Inflammatory macrophage (primary cell): ENCODE measurements at places on chromosomes 2 and 18.

GRCh38 chr18:79855147-79855933 is 57.6 kb downstream of the KCNG2 start:
- DNase-seq: no peak

DNA sequence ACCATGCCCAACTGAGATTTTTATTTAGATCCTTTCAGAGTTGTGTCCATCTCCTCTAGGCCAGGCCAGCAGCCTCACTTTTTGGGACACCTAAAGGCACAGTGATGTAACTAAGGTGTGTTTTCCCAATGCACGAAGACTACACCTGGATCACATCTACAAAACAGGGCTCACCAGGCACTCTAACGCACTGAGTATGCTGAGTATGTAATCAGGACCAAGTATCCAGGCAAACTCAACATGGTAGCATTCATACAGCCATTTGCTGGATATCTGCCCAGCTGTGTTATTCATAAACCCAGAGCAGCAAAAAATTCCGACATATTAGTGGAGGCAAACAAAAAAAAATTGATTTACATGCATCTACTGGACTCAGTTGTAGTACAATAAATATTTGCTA is 33.8 kb downstream of the LPIN2 start:
- DNase-seq: no peak

DNA sequence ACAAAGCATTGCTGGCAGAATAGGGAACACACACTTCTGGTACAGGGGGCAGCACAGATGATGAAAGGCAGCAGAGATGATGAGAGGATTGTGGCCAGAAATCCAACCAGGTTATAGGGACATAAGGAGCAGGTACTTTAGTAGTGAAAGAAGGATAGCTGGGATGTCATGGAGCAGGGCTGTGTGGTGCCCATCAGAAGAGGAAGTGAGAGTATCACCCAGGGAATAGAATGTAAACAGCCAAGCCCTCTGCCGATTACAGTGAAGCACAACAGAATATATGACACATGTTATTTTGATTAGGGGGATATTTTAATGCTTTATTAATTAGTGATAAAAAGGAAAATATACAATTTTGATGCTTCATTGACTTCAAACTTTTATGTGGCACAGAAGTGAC is 883.4 kb upstream of the CDH2 start:
- DNase-seq: no peak

- DNase-seq: no peak
These were observed 3.4 kb downstream of the CSRNP3 start for GRCh38 chr2:165472922-165473321.

DNA sequence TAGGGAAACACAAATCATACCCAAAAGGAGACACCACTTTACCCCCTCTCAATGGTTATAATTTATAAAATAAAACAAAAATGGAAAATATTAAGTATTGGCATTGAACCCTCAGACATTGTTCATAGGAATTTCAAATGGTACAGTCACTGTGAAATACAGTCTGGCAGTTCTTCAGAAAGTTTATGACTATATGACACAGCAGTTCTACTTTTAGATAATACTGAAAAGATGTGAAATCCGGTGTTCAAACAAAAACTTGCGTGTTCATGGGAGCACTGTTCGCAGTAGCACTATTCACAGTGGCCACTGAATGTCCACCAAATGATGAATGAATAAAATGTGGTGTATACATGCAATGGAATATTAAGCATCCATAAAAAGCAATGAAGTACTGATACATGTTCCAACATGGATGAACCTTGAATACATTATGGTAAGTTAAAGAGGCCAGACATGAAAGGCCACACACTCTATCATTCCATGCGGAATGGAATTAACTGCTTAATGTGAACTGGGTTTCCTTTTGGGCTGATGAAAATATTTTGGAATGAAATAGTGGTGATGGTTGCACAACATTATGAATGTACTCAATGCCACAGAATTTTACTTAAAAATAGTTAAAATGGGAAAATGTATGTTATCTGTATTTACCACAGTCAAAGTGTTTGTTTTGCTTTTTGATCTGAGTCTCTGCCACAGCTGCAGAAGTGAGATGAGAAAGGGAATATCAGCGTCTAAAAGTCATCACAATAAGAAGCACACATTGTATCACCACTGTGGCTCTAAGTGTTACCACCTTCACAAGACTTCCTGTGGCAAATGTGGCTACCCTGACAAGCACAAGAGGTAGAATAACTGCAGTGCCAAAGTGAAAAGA is 864.6 kb downstream of the SUCLG1 start:
- no peak for DNase-seq
